ENCODE measurements at places on chromosomes 7 and 10.
A peak's percentile ranks its signal among the peaks of the same experiment; 100 is the strongest.

GRCh38 chr10:111030042-111030750 is 46.6 kb upstream of the ADRA2A start:
- no peak for DNase-seq

DNA sequence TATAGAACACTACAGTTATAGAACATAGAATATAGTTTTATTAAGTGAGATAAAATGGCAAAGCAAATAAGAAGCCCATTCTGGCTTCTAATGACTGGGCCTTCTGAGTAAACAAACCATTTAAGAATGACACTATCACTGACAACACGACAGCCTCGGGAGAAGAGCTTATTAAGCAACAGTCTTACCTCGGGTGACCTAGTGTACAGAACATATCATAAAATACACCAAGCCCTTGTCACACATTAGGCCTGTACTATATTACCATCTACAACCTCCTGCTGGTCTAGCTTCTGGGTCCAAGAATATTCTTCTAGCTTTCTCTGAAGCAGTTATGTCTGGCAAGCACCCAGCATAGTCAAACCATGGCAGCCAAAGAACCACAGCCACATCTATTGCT is 32.0 kb downstream of the CCDC186 start:
- DNase-seq, result no peak

DNA sequence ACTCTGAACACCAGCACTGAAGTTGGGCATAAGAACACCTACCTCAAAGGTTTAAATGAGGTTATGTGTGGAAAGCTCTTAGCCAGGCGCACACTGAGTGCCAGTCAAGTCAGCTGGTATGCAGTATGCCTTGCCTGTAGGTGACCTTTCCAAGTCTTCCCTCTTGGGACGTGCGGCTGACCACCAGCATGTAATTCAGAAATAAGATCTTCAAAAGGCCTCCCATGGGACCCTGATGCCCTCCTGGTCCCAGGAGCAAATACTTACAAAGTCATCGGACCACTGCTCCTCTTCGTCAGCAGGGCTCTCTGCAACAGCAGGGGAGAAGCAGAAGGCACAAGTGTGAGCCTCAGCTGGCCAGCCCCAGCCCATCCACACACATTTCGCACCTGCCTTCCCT is 40.8 kb downstream of the BLNK start:
- DNase-seq, result no peak

GRCh38 chr10:96309628-96310320 is 5.5 kb downstream of the DNTT start:
- DNase-seq, result no peak

- DNase-seq, result no peak
Measured at GRCh38 chr7:20343941-20344340, 13.2 kb downstream of the ITGB8 start.

- no peak for DNase-seq
Measured at GRCh38 chr10:70837660-70838059, 21.9 kb downstream of the SGPL1 start.

- DNase-seq, result no peak
Measured at GRCh38 chr7:111485701-111486380, 76.5 kb downstream of the IMMP2L start.

DNA sequence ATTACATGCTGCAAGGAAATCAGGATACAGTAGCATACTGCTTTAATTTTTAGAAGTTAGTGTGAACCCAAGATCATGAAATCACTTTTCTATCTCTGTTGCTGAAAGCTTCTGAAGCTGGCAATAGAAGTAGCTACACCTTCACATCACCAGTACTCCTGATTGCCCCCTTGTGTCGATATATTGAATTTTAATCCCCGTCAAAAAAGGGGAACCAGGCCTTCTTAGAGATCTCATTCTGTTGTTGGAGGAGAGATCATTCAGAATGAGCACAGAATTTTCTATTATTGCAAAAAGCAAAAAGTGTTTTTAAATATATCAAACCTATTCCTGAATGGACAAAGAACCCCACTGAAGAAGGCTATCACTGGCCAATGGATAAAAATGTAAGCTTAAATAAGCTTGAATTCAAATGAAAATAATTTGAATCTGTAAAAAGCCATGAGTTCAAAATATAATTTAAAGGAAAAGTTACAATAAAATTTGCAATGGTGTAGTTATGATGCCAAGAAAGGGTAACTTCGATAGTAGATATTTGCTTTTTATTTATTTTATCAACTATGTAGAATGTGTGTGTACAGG is 39.7 kb upstream of the TEX47 start:
- DNase-seq, result no peak

DNA sequence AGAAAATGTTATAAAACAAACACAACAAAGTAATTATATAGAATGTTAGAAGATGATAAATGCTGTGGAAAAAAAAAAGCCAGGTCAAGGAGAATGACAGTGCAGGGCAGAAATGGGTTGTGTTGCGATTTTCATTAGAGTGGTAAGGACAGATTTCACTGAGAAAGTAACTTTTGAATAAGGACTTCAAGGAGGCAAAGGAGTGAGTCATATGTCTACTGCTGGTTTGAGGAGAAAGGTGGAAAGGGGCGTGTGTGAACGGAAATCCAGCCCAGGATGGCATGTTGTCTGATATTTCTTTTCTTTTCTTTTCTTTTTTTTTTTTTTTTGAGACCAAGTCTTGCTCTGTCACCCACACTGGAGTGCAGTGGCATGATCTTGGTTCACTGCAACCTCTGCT is 12.3 kb upstream of the DLD start:
- no peak for DNase-seq

DNA sequence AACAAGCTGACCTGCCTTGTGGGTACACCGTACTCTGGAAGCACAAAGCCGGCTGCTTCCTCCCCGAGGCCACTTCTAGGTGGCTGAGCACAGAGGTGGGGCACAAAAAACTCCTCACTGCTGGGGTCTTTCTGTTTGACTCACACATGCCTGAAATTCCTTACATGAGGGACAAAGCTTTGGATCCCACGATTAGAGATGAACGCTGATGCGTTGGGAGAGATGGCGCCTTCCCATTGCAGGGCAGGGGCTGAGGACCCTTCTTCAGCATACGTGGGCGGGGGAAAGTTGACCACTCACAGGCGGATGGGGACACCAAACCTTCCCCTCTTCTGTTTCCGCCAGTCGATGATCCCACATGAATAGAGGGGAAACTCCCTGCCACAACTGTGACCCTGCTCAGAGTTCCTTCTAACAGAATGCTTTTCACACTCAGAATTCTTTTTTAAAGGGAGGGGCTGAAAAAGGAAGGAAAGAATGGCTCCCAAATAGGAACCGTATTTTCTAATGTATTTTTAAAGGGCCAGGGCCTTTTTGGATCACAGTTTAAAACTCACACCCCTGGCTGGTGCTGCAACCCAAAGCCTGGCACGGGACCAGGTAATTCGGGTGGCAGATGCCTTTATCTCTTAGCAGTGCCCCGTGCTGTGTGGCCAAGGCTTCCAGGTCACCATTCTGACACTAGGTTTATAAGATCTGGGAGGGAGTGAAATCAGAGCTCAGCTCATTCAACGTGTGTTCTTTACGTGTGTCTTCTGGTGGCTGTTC is 134.0 kb downstream of the PRKAG2 start:
- DNase-seq, result no peak

DNA sequence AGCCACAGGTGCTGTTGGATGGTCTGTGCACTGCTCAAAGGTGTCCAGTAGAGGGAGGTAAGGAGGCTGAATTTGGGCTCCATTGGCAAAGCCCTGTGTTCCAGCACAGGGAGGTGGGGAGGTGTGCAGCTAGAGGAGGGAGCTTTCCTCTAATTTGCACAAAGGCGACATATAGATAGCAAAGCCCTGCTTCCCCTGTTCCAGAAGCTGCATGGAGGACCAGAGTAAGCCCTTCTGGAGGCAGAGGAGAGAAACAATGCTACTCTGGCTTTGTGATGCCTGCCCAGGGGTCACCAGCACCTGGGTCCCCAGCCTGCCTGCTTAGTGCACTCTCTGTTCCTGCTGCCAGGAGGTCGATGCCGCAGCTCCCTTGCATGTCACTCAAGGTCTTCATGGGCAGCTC is 3.4 kb upstream of the ARHGAP22 start:
- peak; percentile 55 for DNase-seq

- DNase-seq, result no peak
Measured at GRCh38 chr10:44832595-44833390, 78.3 kb upstream of the TMEM72 start.

DNA sequence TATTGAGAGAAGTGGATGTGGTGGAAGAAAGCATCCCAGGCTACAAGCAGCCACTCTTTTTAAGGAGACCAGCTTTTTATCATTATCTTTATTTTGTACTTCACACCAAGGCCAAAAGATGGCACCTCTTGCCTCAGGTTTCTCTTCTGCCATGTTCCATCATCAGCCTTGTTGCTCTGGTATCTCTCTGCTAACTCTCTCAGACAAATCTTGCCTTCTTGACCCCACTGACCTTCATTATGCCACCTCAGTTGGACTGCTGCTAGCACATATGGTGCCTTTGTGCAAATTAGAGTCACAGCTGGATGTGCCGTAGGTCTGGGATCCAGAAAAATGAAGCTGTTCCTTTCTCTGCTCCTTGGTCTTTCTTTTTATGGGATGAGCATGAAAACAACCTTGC is 47.1 kb upstream of the DYNC1I1 start:
- DNase-seq, result no peak

GRCh38 chr7:116573541-116573940 is 48.7 kb downstream of the CAV1 start:
- DNase-seq, result no peak

- no peak for DNase-seq
Measured at GRCh38 chr10:5619362-5620211, 46.8 kb downstream of the ASB13 start.

DNA sequence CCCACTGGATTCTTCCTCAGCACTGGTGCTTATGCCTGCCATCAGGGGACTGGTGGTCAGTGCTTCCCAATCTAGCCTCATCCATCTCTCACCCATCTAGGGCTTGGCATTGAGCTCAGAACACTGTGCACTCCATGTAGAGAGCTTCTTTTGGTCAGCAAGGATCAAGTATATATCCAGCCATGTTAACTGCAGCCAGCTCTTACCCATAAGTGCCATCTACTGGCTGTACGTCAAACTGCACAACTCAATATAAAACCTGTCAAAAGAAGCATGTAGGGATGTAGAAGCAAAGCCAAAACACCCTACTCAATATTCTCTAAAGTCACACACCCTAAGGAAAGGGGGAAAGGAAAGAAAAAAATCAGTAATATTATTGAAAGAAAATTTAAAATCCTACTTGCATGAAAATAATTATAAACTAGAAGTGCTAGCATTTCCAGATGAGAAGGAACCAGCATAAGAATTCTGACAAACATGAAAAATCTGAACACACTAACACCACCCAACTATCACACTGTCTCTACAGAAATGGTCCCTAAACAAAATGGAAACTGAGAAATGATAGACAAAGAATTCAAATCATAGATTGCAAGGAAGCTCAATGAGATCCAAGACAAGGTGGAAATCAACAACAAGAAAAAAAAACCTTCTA is 531.1 kb upstream of the STEAP1 start:
- DNase-seq, result no peak

DNA sequence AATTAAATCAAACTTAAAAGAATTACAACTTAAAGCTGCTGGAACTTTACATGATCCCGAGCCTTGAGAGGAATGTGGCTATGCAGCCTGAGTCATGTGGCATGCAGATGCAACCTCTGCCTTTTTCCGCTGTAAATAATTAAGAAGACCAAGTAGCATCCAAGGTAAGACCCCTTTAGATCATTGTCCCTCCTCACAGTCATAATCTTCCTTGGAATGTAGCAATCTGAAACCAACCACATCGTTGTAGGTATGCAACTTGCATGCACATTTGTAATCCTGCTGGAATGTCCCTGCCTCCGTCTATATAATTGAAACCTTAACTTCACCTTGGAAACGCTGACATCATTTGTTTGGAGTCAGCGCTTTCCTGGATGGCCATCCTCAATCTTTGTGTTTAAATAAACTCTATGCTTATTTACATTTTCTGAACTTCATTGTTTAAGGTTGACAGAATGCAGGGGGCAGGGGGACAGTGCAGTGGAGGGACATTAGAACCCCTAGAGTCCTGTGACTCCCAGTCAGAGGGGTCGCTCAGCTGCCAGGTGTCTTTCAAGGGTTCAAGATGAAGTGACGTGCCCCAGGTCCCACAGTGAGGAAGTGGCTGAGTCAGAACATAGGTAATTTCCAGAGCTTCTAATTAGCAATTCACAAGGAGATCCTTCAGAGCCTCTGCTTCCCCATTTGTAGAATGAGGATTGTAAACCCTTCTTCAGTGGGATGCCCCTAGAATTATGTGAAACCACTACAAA is 110.7 kb downstream of the RALA start:
- DNase-seq, result no peak

GRCh38 chr7:100604976-100605911 is 3.1 kb downstream of the PCOLCE start:
- peak; percentile 58 for DNase-seq

GRCh38 chr10:31607481-31607880 is 288.5 kb downstream of the ZEB1 start:
- no peak for DNase-seq

DNA sequence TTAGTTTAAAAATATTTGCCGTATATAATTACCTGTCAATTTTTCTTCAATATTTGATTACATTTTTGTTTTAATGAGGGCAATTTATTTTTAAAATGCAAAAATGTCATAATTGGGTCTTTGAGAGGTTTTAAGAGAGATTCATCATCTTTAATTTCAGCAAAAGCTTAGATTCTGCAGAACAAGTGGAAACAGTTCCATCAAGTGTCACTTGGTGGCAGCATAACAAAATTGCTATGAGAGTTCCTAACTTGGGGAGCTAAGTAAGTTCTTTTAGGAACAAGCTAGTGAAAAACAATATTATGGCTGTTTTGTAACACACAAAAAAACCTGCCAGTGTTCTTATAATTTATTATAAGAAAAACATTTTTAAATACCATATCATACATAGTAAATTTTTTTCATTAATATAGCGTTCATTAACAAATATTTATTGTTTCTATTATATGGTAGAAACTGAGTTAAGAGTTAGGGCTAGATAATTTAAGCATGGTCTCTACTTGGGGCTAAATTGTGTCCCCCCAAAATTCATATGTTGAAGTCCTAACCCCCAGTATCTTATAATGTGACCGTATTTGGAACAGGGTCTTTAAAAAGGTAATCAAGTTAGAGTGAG is 155.2 kb downstream of the MAGI2 start:
- DNase-seq, result no peak

DNA sequence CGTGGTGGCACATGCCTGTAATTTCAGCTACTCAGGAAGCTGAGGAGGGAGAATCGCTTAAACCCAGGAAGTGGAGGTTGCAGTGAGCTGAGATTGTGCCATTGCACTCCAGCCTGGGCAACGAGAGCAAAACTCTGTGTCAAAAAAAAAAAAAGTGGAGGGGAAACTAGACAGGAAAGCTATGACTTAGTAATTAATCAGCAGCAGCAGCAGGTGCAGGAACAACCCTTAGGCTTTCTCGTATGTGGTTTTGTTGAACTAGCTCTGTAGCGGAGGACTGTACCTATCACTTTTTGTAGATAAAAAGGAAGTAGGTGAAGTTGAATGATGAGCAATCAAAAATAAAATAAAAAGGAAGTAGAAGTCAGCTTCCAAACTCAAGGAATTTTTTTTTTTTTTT is 76.9 kb upstream of the KMT2C start:
- DNase-seq, result no peak

GRCh38 chr7:120395526-120396019 is 122.6 kb downstream of the KCND2 start:
- no peak for DNase-seq

- no peak for DNase-seq
Measured at GRCh38 chr7:464454-465401, 54.9 kb downstream of the PDGFA start.
